ENCODE measurements at places on chromosomes 11 and 22.

- DNase-seq, result no peak
Observed at GRCh38 chr11:8282631-8283030, 19.0 kb upstream of the LMO1 start.

- DNase-seq, result no peak
Observed at GRCh38 chr22:40747361-40747760, 68.1 kb downstream of the MCHR1 start.

GRCh38 chr22:39689421-39689820 is 118.9 kb downstream of the CACNA1I start:
- no peak for DNase-seq

- DNase-seq, result no peak
Observed at GRCh38 chr22:37803639-37804351, 3.9 kb upstream of the GCAT start.

DNA sequence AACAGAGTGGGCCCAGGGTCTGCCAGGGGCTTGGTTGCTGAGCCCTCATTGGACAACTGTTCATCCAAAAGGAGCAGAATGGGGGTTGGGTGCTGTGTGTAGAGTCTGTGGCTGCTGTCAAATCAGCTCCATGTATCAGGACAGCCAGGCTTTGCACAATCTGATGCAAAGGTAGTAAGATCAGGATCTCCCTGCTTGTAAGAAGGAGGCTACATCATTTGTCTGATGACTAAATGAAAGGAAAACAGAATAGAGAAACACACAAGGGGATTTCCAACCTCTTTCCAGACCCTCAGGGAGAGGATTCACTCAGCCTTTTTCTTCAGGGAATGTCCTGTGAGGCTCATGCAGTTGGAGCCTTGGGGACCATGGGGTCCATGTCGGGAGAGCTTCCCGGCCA is 7.2 kb downstream of the MICAL2 start:
- no peak for DNase-seq

GRCh38 chr11:59659981-59660380 is 8.9 kb downstream of the PATL1 start:
- no peak for DNase-seq

- DNase-seq, result no peak
Observed at GRCh38 chr11:97814325-97814959, 1206.3 kb upstream of the CNTN5 start.

- DNase-seq, result no peak
Observed at GRCh38 chr11:75872887-75873416, 57.9 kb downstream of the UVRAG start.

GRCh38 chr22:37413546-37413945 is 13.7 kb downstream of the ELFN2 start:
- DNase-seq, result no peak

DNA sequence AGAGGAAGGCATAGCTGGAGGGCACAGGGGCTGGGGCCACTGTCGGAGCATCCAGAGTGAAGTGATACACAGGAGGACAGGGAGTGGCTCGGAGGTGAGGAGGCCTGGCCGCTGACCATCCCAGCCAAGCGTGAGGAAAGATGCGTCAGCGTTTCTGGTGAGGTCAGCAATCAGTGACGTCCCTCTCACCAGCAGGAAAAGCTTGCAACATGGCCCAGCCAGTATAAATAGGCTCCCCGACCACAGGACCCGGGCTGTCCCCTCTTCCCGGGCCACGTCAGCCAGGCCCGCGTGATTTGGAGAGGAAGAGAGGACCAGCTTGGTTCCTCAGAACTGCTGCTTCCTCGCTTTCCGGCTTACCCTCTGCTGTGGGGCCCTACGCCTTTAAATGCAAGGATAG is 4.2 kb upstream of the OSM start:
- DNase-seq, result peak; percentile 84

DNA sequence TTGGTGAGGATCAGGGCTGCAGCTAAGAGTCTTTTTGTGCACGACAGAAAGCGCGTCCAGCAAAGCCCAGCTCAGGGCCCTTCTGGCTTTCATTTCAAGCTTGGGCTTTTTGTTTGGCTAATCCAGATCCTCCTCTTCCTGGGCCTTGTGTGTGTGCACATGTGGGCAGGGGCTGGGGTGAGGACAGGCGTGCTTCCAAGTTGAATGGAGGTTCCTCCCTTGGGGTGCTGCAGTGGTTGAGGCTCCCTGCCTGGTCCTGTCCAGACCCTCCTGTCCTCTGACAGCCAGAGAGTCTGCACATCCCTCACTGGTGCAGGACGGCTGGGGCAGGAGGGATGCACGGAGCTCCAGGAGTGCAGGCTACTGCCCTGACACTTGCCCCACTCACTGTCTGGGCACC is 62.0 kb upstream of the NECTIN1 start:
- no peak for DNase-seq

DNA sequence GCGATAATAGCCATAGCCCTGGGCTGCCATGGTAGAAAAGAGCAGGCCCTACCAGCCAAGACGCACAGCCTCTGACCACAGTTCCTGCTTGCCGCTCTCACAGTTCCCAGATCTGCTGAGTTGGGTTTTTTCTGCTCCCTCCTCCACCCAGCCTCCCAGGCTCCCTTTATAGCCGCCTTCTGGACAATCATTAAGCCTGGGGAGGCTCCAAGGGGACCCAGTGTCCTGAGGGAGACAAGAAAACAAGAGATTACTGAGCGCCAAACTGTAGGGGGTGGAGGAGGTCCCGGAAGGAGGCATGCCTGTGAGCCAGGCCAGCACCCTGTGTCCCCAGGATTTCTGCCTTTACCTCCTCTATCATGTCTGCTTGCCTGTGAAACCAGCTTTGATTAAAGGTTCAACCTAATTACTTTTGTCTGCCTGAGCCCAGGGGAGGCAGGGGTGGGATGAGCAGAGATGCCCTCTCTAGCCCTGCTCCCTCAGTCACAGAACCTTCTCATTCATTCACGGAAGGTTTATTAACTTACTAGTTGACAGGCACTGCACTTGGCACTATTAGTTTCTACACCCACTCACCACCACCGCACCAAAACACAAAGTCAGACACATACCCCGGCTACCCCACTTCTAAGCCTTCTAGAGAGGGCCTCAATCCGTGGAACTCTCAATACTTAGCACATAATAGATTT is 1.2 kb downstream of the SLC37A4 start:
- DNase-seq, result no peak

- no peak for DNase-seq
Observed at GRCh38 chr11:10623797-10624761, 55.6 kb upstream of the LYVE1 start.

DNA sequence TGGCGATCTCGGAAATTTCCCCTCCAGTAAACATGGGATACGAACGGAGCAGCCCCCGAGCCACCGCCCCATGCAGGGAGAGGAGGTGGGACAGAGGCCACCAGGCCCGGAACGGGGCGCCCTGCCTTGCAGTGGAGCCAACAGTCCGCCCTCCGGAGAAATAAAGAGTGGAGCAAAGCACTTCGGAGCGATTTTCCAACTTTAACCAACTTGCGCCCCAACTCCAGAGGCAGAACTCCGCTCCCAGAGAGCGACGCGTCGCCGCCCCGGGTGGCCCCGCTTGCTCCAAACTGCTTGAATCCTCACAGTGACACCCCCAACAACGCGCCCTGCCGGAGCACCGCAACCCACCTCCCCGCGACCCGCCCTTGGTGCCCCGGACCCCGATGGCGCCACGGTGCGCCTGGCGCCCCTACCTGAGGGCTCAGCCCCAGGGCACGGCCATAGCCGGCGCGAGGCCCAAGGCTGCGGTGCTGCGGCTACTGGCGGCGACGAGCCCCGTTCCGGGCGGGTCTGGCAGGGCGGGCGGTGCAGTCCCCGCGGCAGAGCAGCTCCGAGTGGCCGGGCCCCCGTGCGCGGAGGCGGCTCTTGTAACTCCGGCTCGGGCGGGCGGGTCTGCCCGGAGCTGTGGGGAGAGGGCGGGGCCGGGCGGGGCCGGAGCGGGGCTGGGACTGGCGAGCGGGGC is at the start of gene AHNAK:
Gene AHNAK (minus strand): TSS at position 563 of the 685 bp plus-strand sequence. CDS start 10,708 bp downstream, outside the sequence.
- peak; percentile 73 for DNase-seq

DNA sequence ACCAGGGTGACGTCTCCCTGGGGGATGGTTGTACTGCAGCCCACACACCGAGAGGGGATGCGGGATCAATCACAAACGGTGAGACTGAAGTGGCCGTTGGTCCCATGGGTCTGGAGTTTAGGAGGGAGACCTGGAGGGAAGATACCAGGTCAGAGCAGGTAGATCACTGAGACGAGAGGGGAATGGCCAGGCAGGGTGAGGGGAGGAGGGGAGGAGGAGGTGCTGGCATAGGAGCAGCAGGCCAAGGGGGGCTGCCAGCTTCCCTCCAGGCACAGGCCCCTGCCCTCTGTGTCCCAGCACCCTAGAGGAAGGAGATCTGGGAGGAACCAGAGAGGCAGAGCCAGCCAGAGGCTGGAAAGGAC is 7.0 kb downstream of the MAPK8IP2 start:
- no peak for DNase-seq

- DNase-seq, result no peak
Observed at GRCh38 chr11:117597071-117597470, 199.9 kb downstream of the DSCAML1 start.

- no peak for DNase-seq
Observed at GRCh38 chr11:40434926-40435325, 1024.5 kb downstream of the LRRC4C start.

GRCh38 chr11:36702330-36703054 is 104.5 kb upstream of the RAG2 start:
- no peak for DNase-seq

GRCh38 chr11:117839380-117839881 is 14.9 kb upstream of the FXYD2 start:
- no peak for DNase-seq

DNA sequence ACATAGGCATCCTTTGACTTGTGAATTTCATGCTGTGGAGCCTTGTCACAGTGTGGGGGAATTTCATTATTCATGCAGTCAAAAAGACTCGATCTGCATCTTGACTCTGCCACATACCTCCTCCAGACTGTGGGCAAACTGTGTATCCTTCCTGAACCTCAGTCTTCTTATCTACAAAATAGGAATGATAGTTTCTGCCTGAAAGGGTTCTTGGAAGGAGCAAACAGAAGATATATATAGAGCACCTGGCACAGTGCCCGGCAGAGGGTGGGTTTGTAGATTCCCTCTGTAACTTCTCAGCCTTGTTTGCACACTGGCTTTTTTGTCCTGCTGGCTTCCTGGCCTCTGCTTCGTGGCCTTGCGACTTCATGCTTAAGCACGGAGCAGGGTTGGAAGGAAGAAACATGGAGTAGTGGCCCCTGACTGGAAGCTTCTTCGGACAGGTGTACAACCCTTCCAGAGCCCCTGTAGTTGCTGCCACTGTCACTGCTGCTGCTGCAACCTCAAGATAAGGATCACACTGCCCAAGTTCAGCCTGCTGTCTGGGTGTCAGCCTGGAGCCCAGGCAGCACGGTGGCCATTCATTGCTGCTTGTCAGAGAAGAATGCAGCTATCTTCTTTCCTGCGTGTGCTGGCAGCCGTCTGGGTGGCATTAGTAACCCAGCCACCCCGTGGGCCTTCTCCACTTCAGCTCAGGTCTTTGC is 106.4 kb downstream of the MICAL2 start:
- DNase-seq, result no peak

DNA sequence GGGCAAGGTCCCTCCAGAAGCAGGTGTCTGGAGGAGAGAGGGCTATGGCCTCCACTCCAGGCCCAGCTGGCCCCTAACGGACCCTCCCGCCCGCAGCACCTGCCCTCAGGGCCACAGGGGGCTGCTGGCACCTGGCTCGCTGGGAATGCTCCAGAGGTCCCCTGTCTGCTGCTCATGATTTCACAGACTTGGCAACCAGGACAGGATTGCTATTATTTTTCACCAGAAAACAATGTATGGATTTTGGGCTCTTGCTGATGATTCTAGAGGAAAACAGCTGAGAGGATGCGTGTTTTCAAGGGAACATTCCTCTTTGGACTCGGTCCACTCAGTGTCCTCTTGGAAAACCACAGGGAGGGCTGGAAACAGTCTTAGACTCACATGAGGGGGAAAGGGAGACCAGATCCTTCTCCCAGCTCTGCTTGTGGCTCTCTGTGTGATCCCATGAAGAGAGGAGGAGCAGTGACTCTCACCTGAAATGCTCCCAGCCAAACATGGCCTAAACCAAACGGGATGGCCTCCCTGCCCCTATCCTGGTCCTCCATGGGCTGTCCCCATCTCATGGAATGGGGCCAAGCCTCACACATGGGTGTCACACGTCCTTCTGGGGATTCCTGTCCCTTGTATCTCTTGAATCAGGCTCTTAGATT is 15.8 kb downstream of the MYEOV start:
- DNase-seq, result no peak

- peak; percentile 18 for DNase-seq
Observed at GRCh38 chr22:20520093-20520511, 12.7 kb downstream of the MED15 start.

- DNase-seq, result no peak
Observed at GRCh38 chr11:102393272-102393730, 46.3 kb downstream of the BIRC2 start.

GRCh38 chr11:65793625-65794400 is 7.0 kb downstream of the OVOL1 start:
- DNase-seq, result no peak

- DNase-seq, result no peak
Observed at GRCh38 chr11:68772936-68773335, 21.6 kb upstream of the TESMIN start.

DNA sequence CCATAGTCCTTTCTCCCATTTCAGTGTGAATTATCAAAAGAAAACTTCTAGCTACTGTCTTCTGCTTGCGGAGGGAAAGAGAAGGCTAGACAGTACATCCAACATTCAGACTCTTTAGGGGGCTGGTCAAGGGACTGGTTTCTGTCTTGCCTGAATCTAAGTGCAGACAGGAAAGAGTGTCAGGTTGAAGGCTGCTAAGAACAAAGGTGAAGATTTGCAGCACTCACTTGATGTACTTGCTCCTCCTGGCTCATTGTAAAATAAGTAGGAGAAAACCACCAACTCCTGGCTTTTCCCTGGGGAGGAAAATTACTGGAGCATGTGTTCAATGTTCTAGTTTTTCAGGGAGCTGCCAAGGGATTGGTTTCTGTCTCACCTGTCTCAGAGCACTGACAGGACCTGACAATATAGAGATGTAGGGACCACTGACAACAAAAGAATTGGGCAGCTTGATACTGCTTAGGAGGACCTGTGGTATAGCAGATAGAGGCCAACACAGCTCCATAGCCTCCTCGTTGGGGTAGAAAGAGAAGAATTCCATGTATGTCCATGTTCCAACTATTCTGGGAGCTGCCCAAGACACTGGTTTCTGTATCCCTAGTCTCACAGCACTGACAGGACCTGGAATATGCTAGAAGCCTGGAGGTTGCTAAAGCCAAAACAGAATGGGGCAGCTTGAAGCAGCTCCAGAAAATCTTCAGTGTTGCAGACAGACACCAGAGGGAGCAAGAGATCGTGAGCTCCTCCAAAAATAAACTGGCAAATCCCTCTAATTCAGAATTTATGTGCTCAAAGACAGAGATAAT is 39.7 kb upstream of the MMP12 start:
- no peak for DNase-seq

GRCh38 chr22:47782328-47783075 is 1020.1 kb downstream of the TBC1D22A start:
- DNase-seq, result no peak

Data from bone marrow (tissue), 2 donors.